ENCODE measurements at places on chromosomes 16 and 17.
A peak's percentile ranks its signal among the peaks of the same experiment; 100 is the strongest.

DNA sequence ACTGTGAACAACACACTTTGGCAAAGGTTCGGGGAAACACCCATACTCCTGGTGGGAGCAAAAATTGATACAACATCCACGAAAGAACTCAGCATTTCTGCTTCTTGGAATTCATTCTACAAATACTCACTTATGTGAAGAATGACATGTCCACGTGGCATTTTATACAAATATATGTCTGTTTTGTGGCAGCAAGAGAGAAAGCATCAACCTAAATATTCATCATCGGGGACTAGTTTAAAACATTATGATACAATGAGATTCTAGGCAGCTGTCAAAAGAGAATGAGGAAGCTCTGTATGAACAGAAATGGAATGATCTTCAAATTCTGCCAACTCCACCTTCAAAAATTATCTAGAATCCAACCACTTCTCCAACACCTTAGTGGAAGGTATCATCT, 25.7 kb upstream of the ALOX15 start:
- DNase-seq: no peak

- DNase-seq: no peak
Measured at GRCh38 chr16:57315416-57315815, 30.9 kb upstream of the PLLP start.

GRCh38 chr17:1179112-1179817, 516 bp downstream of the ABR start:
- DNase-seq: no peak

DNA sequence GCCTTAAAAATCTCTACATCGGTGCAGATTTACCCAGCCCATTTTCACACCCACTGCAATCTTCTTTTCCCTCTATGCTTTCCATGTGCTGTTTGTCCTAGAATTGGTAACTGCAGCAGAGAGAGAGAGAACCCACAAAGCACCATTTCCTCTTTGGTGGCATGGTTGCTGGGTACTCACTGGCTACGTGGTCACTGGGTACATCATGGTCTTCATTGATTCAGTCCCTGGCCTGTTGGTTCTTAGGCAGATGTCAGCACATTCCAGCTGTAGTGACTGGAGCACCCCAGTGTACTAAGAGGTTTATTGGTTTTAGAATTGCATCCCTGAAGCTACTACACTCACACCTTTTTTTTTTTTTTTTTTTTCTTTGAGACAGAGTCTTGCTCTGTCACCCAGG, 156.1 kb upstream of the CACNG5 start:
- no peak for DNase-seq

DNA sequence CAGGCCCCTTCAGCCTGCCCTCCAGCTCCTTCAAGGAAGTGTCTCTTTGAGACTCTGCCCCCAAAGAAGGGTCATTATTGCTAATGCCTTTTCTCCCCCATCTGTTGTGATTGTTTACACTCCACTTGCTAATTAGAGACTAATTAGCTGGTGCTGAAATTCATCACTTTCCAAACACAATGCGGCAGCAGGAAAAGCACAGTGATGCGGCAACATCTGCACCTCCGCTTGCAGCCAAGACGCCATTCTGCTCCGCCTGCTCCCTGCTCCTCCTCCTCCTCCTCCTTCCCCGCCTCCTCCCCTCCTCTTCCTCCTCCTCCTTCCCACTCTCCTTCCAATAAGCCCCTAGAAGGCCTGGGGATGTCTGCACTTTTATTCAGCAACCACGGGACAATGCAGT, 110.5 kb downstream of the SDK2 start:
- peak; percentile 74 for DNase-seq

- DNase-seq: peak; percentile 31
Measured at GRCh38 chr16:58128181-58128631, 975 bp downstream of the CFAP20 start.

- no peak for DNase-seq
Measured at GRCh38 chr16:17345043-17345442, 125.7 kb downstream of the XYLT1 start.

DNA sequence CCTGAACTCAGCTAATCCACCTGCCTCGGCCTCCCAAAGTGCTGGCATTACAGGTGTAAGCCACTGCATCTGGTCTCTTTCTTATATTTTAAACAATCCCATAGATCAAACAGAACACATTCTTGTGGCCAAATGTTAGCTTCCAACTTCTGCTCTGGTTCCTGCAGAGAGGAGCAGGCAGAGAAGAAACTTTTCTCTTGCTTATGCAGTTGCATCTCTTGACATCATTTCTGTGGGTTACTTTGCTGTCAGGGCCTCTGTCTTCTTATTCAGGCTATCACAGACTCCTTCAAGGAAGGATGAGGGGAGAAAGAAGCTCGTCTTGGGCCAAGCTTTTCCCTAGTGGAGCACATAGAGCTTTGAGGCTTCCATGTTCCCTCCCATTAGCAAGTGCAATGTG, 7.8 kb downstream of the HSD17B2 start:
- DNase-seq: no peak

- DNase-seq: no peak
Measured at GRCh38 chr17:41972571-41973407, 6.2 kb downstream of the CNP start.

- DNase-seq: peak; percentile 75
Measured at GRCh38 chr17:79707931-79708891, 22.5 kb upstream of the ENPP7 start.

GRCh38 chr16:1705688-1706385, at the start of gene MAPK8IP3:
Gene MAPK8IP3 (plus strand): TSS chr16:1706195. CDS start chr16:1706340, 145 bp downstream.
- peak; percentile 86 for DNase-seq

GRCh38 chr17:19359151-19359550, 3.4 kb downstream of the B9D1 start:
- DNase-seq: no peak

DNA sequence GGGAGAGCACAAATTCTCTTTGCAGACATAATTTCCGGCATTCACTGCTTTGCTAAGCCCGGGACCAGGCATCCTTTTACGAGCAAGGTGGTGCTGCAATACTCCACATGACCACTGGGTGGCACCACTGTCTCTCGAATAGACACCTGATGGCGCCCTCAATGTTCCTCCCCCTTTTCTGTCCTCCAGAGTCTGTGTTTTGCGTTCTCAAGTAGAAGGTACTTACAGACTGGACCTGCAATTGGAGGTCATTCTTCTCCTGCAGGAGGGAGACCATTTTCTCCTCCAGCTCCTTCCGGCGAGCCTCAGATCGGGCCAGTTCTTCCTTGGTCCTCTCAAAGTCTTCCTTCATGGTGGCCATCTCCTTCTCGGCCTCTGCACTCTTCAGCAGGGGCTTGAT, 45.2 kb downstream of the MYH13 start:
- DNase-seq: peak; percentile 32

GRCh38 chr17:5913032-5913531, 157.1 kb upstream of the WSCD1 start:
- peak; percentile 56 for DNase-seq

- no peak for DNase-seq
Measured at GRCh38 chr17:82949984-82950383, 110.2 kb upstream of the ZNF750 start.
